ENCODE measurements at places on chromosomes 6 and 20.

- no peak for DNase-seq
- H3K4me3 ChIP-seq = no peak overlapping the region
- H3K27ac ChIP-seq = no peak overlapping the region
- H3K27me3 ChIP-seq = no peaks in the 10 kb centered on the region
These were observed 16.0 kb downstream of the DLGAP4 start for GRCh38 chr20:36322131-36322530.

- no peaks in the 10 kb centered on the region for H3K27me3 ChIP-seq
- DNase-seq = no peak
- no peaks in the 10 kb centered on the region for H3K36me3 ChIP-seq
- H3K4me3 ChIP-seq = no peak overlapping the region
- peaks cover 11% of the 10 kb centered on the region for H3K4me1 ChIP-seq
- H3K27ac ChIP-seq = no peak overlapping the region
These were observed 100.3 kb downstream of the LIN28B start for GRCh38 chr6:105057160-105057559.

DNA sequence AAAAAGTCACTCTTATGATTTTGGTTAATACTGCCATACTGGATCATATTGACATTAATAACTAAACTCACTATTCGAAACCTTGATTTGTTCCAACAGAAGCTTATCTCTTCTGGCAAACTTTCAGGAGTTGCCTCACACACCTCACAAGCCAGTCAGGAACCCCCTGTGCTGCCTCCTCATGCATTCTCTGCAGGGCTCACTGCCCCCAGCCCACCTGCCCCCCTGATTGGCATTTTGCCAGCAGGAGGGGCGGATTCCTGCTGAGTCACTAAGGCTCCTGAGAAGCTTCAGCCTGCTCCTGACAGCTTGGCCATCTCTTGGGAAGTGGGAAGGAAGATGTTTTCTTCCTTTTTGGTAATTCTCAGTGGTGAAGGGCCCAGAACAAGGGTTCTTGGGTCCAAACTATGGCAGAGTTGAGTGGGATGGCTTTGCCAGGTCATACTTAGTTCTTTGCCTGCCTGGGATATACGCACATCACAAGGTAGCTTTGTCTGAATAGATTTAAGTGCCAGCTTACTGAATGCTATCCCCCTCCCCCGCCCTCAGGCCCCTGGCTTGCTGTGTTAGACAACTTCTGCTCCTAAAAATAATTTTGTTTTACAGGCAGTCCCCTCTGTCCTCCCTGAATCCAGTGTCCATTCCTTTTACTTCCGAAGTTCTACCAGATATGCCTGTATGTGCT is 31.4 kb downstream of the SLC35F1 start:
- no peak overlapping the region for H3K27ac ChIP-seq
- no peaks in the 10 kb centered on the region for H3K27me3 ChIP-seq
- no peaks in the 10 kb centered on the region for H3K36me3 ChIP-seq
- peak; percentile 11 for DNase-seq
- H3K4me1 ChIP-seq = no peaks in the 10 kb centered on the region

DNA sequence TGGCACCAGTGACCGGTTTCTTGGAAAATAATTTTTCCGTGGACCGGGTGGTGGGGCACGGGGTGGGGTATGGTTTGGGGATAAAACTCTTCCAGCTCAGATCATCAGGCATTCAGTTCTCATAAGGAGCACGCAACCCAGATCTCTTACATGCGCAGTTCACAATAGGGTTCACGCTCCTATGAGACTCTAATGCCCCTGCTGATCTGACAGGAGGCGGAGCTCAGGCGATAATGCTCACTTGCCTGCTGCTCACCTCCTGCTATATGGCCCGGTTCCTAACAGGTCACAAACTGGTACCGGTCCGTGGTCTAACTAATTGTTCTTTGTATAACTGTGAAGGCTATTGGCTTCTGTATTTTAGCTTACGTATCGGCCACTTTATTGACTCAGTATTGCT is 51.7 kb downstream of the VSTM2L start:
- no peak overlapping the region for H3K27ac ChIP-seq
- no peak for DNase-seq
- H3K4me1 ChIP-seq = peaks cover 9% of the 10 kb centered on the region
- no peak overlapping the region for H3K4me3 ChIP-seq
- no peaks in the 10 kb centered on the region for H3K27me3 ChIP-seq
- H3K36me3 ChIP-seq = no peaks in the 10 kb centered on the region

GRCh38 chr20:1081891-1082290 is 36.5 kb upstream of the PSMF1 start:
- DNase-seq = no peak
- no peaks in the 10 kb centered on the region for H3K36me3 ChIP-seq
- H3K4me1 ChIP-seq = no peaks in the 10 kb centered on the region
- H3K4me3 ChIP-seq = no peak overlapping the region

DNA sequence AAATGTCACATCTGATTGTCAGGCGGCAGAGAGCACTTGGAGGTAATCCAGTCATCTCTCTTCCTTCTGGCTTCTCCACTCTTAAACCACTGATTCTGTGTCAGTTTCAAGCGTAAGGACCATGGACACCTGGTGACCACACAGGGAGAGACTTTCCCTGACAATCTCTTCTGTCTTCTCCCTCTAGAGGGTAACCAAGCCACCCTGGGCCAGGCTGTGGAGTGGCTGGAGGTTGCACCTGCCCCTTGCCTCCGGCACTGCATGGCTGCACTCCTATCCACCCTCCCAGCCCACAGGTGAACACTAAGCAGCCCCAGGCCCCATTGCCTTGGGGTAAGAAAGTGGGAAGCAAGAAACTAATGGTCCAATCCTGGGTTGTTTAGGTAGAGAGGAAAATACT is 78.7 kb downstream of the BFSP1 start:
- H3K27ac ChIP-seq = no peak overlapping the region
- H3K36me3 ChIP-seq = peaks cover 14% of the 10 kb centered on the region
- no peaks in the 10 kb centered on the region for H3K4me1 ChIP-seq
- DNase-seq = no peak

DNA sequence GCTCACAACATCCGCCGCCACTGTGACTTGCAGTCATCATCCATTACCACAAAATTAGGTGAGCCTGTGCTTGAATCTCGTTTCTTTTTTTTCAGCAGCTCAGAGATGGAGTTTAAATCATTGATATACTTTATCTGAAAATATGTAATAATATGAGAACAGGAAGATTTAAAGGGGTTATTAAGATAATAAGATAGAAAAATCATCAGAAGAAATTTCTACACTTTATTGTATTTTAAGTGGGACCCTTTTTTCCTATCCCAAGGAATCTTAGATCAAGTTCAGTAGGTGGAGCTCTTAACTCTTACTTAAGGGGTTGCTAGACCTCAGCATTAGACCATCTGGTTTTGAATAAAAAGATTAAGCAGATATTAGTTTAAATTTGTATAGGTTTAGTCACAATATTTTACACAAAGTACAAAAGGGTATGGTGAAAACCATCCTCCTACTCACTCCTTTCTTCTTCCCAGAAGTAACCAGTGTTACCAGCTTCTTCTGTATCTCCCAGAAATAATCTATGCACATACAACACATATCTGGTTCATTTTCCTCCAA is 9.4 kb upstream of the NCOA7 start:
- peaks cover 17% of the 10 kb centered on the region for H3K4me1 ChIP-seq
- DNase-seq = peak; percentile 57
- peak overlapping the region; percentile 82 for H3K27ac ChIP-seq
- H3K27me3 ChIP-seq = no peaks in the 10 kb centered on the region
- H3K4me3 ChIP-seq = peak overlapping the region; percentile 54
- no peaks in the 10 kb centered on the region for H3K36me3 ChIP-seq

- no peaks in the 10 kb centered on the region for H3K36me3 ChIP-seq
- H3K4me3 ChIP-seq = no peak overlapping the region
- no peak for DNase-seq
- no peak overlapping the region for H3K27ac ChIP-seq
These were observed 258.8 kb downstream of the SMOC2 start for GRCh38 chr6:168699631-168700295.

Data from A673 (cell line).